ENCODE measurements at places on chromosomes 16 and 17.

DNA sequence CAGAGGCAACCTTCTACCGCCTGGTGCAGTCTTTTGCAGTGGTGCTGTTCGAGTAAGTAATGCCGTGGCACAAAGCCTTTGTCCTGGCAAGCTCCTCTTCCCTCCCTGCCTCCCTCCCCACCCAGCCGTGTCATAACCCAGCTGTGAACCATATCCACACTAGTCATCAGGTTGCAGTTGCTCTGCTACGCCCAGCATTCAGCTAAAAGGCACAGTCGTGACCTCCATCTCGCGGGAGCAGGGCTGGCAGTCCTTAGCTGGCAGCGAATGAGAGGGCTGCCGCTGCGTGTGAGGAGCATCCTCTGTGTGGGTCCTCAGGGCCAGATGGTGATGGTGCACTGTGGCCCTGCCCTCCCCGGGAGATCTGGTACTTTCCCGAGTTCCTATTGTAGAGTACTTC is 39.3 kb downstream of the CIBAR2 start:
- peak; percentile 25 for DNase-seq

- DNase-seq: no peak
Measured at GRCh38 chr17:74052993-74053711, 150.3 kb upstream of the RPL38 start.

DNA sequence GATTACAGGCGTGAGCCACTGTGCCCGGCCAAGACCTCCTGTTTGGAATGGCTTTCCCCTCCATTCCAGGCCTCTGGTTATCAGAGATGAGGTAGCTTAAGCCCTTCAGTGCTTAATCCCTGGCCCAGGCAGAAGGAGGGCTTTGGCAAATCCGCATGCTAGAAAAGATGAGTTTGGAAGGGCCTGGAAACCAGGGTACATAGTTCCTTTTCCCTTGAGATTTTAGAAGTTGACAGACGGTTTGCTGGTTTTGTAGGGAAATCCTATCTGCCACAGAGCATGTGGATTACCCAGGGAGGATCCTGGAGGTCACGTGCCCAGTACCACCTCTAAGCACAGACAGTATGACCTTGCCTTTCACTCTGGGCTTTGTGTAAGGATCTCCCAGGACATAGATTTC is 114.7 kb upstream of the CACNG3 start:
- DNase-seq: no peak

GRCh38 chr16:51967646-51968045 is 579.3 kb downstream of the TOX3 start:
- no peak for DNase-seq

DNA sequence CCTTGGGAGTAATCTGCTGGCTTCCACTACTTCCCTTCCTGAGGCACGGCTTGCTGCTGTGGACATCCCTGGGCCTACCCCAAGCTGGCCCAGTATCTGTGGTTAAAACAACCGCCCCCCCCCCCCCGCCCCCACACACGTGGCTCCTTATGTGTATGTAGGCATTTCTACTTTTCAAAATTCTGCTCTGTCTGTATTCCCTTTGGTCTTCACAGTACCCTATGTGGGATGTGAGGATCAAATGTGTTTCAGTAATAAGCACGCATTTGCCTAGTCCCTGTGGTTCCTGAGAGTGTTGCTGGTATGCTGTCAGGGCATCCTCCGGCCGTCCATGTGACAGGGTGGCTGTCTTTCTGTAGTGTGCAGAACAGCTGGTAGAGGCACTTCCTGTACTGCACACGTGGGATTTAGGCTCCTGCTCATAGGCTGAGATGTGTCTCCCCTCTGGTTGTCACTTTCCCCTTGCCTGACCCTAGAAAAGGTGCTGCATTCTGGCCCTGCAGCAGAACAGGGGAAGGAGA is 2.2 kb downstream of the NT5M start:
- peak; percentile 96 for DNase-seq

- DNase-seq: no peak
Measured at GRCh38 chr17:56465886-56466285, 127.6 kb upstream of the NOG start.

DNA sequence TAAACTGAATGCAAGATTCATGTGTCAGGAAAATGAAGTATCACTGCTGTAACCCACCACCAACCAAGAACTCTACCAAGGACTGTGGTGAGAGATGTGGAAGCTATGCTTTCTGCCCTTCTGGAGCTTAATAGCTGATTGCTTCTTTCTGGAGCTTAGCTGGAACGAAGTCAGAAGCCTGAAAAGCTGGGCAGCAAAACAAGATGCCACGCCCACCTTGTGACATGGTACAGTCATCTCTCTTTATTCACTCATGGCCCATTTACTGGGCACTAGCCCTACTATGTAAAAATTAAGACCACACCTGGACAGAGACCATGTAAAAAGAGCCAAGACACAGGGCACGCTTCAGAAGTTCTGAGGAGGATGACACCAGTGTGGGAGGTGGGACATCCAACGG is 48.1 kb downstream of the TEX2 start:
- peak; percentile 81 for DNase-seq

DNA sequence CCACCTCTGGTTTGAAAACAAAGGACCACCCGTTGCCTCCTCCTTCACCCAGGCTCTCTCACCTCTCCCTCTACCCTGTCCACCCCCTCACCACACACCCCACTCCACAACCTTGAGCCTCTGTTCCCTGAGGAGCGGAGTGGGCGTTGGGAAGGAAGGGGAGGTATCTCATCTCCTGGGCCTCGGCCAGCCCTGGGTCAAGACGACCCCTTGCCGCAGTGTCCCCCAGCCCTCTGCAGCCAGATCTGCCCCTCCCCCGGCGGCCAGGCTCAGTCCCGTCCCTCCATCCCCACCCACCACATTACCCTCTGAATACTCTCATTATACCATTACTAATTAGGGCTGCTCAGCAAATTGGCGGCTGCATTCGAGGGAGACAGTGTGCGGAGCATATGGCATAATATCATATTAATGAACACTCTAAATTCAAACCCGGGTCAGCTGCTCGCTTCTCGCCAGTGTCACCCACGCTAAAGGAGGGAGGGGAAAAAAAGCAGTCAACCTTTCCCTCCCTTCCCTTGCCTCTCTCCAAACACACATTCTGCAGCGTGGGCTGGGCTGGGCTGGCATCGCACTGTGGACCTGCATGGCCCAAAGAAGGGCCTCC is 123.2 kb upstream of the LHX1 start:
- no peak for DNase-seq

DNA sequence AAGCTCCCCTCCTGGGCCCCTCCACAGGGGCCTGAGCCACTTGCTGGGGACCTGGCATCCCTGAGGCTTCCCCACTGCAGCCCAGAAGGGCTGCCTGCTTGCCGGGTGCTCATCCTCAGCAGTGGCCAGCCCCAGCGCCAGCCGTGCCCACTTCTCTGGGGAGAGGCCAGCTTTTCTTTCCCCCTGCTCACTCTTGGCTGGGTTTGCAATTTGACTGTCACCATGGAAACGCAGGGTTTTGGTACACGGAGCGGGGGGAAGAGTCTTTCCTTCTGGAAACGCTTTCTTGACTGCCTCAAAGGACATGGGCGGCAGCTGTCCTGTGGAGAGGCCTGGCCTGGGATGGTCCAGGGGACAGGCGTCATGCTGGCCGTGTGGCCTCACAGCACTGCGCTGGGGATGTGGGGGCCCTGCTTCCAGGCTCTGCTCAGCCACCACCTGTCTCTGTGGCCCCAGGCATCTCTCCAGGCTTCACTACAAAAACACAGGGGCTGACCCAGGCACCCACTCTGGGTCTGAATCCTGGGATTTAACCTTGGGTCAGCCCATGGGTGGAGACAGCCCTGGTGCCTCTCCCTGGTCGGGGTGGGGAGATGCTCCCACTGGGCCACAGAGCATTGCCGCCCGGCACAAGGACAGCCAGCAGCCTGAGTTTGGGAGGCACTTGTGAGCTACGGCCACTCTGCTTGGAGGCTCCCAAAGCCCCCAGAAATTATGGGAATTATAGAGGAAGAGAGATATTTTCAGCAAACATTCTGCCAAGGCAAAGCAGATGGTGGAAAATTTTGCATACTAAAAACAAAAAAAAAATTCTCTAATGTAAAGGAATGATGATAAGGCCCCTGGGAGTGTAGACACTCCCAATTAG is 45.9 kb upstream of the DOC2B start:
- DNase-seq: no peak

GRCh38 chr17:77694391-77695363 is 263.8 kb upstream of the TNRC6C start:
- no peak for DNase-seq

GRCh38 chr16:53814801-53815200 is 110.8 kb downstream of the FTO start:
- DNase-seq: no peak

DNA sequence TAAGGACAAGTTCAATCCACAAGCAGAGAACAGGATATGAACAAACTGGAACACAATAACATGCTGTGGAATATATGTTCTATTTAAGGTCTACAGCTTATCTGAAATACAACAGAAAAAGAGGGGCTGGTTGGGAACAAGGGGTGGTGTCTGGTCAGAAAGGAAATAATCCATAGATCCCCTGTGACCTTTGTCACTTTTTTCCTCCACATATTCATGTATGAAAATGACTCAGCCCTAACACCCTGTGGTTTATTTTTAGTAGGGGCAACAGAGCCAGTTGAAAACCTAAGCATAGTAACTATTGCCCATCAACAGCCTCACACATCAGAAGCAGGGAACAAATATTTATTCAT is 12.3 kb upstream of the SPAG9 start:
- no peak for DNase-seq

DNA sequence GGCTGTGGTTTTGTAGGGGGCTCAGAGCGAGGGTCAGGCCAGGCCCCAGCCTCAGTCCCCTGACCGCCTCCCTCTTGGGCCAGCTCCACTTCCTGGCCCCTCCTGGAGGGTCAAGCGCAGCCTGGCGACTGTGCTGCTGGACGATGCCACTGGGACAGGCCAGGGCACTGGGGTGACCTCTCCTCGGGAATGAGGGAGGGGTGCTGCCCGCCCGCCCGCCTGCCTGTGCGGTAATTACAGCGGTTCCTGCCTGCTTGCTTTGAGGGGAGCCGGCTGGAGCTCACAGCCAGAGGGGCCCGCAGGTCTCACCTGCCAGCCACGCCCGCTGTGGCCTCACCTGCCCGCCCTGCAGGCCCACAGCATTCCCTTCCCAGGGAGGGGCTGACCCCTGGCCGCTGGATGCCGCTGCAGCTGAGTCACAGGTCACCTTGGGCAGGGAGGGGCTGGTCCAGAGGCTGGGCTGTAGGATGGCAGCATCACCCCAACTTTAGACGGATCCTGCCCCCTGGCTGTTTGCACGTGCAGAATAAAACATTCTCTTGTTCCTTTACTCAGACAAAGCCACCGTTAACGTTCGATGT is 76.7 kb upstream of the CBX4 start:
- DNase-seq: peak; percentile 67
